Dermis microvascular lymphatic vessel endothelial cell (primary cell): ENCODE measurements at places on chromosomes 11 and 22. TPM values are rescaled to one million over a fixed set of nuclear protein-coding genes. Genes with fewer than 3 reads are reported as not detected.

- DNase-seq = no peak
These were observed 32.1 kb downstream of the ENDOD1 start for GRCh38 chr11:95121698-95122097.

DNA sequence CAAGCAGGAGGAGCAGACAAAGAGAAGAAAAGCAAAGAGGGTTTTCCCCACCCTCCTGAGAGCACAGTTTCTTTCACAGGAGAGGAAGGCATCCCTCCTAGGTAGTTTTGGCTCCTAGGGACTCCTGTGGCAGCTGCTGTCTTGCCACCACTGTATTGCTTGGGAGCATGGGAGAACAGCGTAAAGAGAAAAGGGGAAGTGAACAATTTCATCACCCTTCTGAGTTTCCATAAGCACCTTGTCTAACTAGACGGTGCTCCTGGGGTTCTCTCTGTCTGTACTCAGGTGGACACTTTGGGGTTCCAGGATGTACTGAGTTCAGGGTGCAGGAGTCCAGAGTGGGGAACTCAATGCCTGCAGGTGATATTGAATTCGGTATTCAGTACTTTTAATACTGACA is 1430.5 kb downstream of the TBC1D22A start:
- no peak for DNase-seq

Gene SSTR3
- total RNA-seq = not detected in 2 replicates

- no peak for DNase-seq
These were observed 92.9 kb upstream of the USP47 start for GRCh38 chr11:11748706-11749365.

- no peak for DNase-seq
These were observed 934.2 kb upstream of the RAG2 start for GRCh38 chr11:37532271-37532670.

- DNase-seq = no peak
These were observed 149.3 kb upstream of the DDI1 start for GRCh38 chr11:103887001-103887658.

Gene KRTAP5-8
- total RNA-seq = not detected in 2 replicates

DNA sequence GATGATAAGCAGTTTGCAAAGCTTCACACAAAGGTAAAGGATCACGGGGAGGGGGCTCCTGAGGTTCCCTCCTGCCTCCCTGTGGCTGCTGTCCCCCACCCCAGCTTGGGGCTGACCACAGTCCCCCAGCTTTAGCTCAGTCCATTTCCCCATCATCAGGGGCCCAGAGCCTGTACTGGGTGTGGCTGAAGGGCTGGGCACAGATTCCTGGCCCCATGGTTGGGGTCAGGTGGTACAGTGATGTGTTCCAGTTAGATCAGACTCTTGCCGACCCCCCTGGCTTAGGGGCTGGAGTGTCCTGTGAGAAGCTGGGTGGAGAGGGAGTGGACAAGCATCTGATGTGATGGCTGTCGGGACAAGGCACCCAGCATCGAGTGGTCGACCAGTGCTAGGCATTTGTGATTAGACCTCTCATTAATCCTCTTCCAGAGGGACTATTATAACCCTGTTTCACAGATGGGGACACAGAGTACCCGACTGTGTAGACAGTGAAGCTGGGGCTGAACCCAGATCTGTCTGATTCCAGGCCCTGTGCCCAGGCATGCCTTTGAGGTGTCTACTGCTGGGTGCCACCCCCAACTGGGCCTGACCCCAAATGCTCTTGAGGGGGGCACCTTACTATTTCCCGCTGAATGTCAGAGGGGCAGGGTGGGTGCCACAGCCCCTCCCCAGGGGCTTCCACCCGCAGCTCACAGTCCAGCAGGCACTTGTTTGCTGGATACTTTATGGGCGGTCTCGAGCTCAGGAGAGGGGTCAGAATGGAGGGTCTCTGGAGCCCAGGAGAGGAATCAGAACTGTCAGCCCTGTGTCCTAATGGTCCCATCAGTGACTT is 4.3 kb downstream of the SHANK3 start:
- no peak for DNase-seq

Gene CCDC81
- under 0.01 and 0.25 TPM in 2 replicates for total RNA-seq

DNA sequence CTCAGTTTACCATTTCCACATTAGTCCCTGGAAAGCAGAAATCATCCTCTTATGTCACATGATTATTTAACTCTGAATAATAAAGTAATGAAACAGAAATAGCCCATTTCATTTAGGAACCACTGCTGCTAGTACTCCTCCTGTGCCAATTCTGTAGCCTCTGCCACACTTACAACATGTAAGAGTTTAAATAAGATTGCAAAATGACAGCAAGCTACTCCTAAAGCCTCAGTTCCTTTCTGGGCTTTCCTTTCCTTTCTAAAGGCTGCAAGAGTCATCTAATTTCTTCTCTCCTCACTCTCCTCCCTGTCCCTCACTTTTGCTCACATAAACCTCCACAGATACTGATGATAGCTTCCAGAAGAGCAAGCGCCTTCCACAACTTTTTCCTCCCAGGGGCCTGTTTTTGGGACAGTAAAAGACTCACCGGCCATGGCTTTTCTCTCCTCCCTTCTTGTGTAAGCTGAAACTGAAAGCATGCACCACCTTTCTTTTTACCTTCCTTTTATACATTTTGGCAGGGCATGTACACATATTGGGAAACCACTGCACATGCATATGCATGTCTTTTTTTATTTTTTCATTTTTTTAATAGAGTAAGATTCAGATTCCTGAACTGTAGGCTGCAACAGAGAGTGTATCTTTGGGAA is 38.5 kb downstream of the CARD18 start:
- DNase-seq = no peak

Gene OR51B5
- total RNA-seq = not detected in 2 replicates

- no peak for DNase-seq
These were observed 77.8 kb downstream of the BBOX1 start for GRCh38 chr11:27118371-27118770.

- peak; percentile 77 for DNase-seq
These were observed 69.2 kb downstream of the CD82 start for GRCh38 chr11:44634401-44635281.

DNA sequence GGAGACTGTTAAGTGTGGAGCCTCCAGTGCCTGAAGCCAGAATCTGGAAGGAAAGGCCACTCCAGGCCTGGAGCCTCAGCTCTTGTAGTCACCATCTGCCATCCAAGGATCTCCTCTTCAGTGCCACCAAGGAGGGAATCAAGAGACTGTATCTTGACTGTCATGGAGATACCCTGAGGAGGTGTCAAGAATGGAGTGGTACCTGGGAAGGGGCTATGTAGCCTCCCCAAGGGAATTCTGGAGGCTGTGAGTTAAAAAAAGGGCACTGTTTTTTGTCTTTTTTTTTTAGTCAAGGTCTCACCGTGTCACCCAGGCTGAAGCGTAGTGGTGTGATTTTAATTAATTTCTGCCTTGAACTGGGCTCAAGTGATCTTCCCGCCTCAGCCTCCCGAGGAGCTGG is 3.2 kb upstream of the C22orf15 start:
- no peak for DNase-seq

Gene OR52H1
- total RNA-seq = 0.13 TPM in 2 replicates

DNA sequence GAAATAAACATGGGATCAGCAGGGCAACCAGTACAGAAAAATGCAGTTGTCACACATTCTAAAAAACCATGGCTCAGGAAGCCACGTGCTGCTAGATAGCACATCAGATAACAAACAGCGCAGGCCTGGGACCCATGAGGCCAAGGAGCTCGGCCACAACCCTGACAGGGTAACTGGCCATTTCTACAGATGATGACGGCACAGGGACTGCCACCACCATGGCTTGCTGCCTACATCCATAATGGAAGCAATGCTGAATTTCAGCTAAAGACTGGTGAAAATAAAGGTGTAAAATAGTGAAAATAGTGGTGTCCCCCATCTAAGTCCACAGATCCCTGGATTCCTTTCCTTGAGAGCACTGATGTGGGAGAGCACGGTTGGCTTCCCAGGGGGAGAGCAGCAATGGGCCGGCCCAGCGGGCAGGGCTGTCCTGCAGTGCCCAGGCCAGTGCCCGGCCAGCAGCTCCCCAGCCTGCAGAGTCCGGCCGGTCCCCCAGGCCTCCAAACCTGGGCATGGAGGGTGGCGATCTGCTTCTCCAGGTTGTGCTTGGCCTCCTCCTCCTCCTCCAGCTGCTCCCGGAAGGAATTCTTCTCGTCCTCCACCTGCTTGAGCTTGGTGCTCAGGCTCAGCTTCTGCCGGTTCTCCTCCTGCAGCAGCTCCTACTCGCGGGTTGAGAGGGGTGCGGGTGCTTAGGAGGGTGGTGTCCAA is 40.0 kb downstream of the APOL1 start:
- no peak for DNase-seq

GRCh38 chr11:63769042-63769713 is 603 bp upstream of the ZFTA start:
- DNase-seq = peak; percentile 50

GRCh38 chr11:4071914-4072313 is 22.7 kb upstream of the RRM1 start:
- no peak for DNase-seq

GRCh38 chr11:36501236-36501635 is 8.8 kb downstream of the TRAF6 start:
- no peak for DNase-seq

Gene PLA2G3
- total RNA-seq = under 0.01 TPM in 1 of 2 replicates, not detected in the other

GRCh38 chr11:35893796-35894475 is 49.9 kb upstream of the LDLRAD3 start:
- no peak for DNase-seq

Gene TSSK2
- total RNA-seq = not detected in 2 replicates

Gene OR2AT4
- total RNA-seq = not detected in 2 replicates

Gene E2F8
- 0.76 and 0.90 TPM in 2 replicates for total RNA-seq

GRCh38 chr11:119157063-119157462 is 8.2 kb downstream of the ABCG4 start:
- DNase-seq = no peak

Gene LDHAL6A
- total RNA-seq = not detected in 2 replicates

DNA sequence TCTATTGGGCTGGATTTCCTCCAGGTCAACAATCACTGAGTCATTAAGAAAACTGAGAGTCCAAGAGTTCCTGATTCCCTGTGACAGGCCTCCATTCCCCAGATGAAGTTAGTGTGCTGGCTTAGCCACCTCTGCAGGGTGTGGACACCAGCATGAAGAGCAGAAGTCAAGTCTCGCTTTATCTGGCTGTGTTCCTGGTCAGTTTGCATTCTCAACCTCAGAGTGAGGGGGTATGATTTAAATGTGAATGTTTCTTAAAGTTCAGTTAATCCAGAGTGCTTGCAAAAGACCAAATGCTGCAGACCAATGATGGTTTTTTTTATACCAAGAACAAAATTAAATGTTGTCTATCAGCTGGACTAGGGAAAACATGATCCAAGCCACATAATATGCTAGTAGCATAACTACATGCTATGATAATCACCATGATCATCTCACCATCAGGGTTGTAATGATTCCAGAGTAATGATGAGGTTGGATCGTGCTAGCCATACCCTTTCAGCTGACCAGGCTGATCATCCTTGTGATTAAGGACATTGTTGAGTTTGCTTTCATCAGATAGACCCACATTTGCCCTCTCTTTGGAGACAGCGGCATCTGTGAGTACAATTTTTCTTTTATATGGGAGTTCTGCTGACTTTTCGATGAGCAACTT is 145.8 kb upstream of the ARHGAP20 start:
- DNase-seq = peak; percentile 16

DNA sequence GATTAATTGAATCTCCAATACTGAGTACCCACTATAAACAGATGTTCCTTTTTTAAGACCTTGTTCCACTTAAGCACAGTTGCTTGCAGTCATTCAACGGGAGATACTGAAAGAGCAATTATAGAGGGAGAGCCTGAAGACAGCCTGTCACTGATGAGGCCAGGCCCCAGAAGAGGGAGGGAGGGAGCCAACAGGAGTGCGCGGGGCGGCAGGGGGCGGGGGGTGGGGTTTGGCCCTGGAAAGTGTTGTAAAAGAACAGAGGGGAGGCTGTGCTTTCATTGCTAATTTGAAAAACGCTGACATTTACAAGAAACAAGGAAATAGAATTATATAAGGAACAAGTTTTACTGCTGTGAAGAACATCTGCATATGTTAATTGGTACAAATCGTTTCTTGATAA is 53.1 kb downstream of the MAP6 start:
- DNase-seq = no peak

Gene C11orf16
- total RNA-seq = not detected in 2 replicates

- DNase-seq = no peak
These were observed 473.7 kb upstream of the ISX start for GRCh38 chr22:34592123-34592740.

GRCh38 chr11:128451652-128452470 is 135.5 kb downstream of the ETS1 start:
- peak; percentile 45 for DNase-seq

GRCh38 chr22:19962909-19963806 is 21.5 kb upstream of the TXNRD2 start:
- DNase-seq = peak; percentile 69

DNA sequence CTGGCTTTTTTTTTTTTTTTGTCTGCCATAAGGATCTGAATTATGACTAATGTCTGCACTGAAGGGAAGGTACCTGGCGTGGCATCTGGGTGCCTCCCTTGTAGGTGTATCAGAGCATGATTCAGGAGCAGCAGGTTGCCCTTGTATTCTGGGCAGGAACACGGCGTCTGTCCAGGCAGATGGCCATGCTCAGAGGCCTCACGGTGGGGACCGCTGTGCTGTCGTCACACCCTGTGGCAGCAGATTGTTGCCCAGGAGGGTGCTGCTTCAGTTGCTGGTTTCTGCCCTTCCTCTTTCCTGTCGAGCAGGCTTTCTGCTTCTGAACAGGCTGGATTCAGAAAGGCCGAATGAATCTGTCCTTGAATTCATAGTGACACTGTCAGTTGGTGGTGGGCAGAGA is 11.0 kb downstream of the ZNRF3 start:
- no peak for DNase-seq

Gene APOC3
- not detected in 2 replicates for total RNA-seq

- DNase-seq = no peak
These were observed 1.2 kb downstream of the KMT2A start for GRCh38 chr11:118437208-118438125.

DNA sequence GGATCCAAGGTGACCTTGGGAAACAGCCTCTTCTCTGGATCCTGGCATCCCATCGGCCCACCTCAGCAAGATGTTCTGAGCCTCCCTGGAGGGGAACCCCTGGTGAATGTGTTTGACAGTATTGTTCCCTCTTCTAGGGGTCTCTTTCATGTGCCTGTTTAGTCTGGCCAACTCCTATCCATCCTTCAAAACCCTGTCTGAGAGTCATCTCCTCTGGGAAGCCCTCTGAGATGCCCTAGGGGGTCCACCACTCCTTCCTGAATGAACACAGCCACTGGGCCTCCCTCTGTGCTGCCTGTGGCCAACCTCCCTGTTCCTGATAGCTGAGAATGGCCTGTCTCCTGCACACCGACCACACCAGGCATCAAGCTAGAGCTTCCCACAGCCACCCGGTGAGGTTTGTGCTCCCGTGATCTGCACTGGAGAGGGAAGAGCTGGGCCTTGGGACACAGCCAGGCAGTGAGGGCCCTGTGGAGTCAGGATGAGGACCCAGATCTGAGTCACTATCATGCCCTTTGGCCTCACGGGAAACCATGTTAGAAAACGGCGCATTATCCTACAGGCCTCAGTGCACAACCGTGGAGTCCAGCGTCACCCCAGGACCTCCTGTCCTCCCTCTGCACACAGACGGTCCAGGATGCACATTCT is 8.8 kb downstream of the WNT7B start:
- DNase-seq = no peak

Gene BLID
- 0.13 and 0.39 TPM in 2 replicates for total RNA-seq

Gene MS4A13
- total RNA-seq = not detected in 2 replicates
